ENCODE measurements at places on chromosomes 5 and 9. TPM values are rescaled to one million over a fixed set of nuclear protein-coding genes. Genes with fewer than 3 reads are reported as not detected.
A peak's percentile ranks its signal among the peaks of the same experiment; 100 is the strongest.

The IFNA2 gene
- not detected for total RNA-seq

DNA sequence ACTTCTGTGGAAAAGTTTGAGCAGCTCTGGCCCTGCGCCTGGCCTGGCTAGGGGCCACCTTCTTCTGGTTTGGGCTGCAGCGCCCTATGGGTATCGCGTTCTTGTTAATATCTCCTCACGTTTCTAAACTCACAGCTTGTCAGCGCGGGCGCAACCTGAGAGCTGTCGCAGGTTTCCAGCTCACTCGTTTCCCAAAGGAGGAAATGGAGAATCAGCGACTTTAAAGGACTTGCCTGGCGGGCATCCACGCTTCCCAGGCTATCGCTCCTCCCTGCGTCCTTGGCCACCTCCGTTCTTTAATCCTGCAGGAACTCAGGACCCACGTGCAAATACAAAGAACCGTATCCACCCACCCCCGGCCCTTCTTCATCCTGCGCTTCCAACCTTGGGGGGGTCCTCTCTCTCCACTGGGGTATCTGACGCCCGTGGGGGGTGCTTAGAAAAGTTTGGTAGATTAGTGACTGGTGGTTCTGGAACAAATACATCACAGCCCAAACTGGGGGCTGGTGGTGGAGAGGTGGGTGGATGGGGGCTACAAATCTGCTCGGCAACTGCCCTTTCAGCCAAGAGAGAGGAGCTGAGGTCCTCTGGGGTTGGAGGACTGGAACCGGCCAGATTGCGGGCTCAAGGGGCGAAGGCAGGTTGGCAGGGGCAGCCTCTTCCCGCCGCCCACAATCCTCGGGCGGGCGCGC is 578 bp upstream of the PSAT1 start:
- DNase-seq: no peak

GRCh38 chr5:86806206-86806605 is 188.5 kb downstream of the COX7C start:
- peak; percentile 48 for DNase-seq

- DNase-seq: no peak
These were observed 13.1 kb downstream of the RNF44 start for GRCh38 chr5:176524138-176524537.

- no peak for DNase-seq
These were observed 33.9 kb downstream of the ZFR start for GRCh38 chr5:32410630-32411029.

The FAM151B gene
- 0.27 TPM for total RNA-seq

DNA sequence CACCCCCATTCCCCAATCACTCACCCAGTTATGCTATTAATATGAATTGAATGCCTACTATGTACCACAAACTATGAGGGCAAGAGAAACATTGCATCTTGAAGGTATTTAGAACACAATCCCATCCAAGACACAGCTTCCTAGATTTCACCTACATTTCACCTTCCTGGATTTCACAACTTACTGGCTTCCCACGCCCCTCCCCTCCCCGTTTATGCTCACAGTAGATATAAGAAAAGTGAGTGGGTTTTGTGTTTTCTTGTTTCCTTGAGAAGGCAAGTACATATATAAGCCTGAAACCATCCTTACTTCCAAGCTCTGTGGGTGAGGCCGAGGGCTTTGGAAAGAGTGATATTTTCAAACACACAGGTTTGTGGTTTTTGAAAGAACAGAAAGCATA is 465.0 kb downstream of the BNC2 start:
- DNase-seq: no peak

The PCSK5 gene
- 2.3 TPM for total RNA-seq

- DNase-seq: no peak
These were observed 127.9 kb downstream of the ADAMTS2 start for GRCh38 chr5:179217356-179217755.

GRCh38 chr5:140996060-140996459 is 29.8 kb downstream of the PCDHAC2 start:
- DNase-seq: no peak

The CENPK gene
- 35.3 TPM for total RNA-seq

The C5 gene
- total RNA-seq: 0.17 TPM

DNA sequence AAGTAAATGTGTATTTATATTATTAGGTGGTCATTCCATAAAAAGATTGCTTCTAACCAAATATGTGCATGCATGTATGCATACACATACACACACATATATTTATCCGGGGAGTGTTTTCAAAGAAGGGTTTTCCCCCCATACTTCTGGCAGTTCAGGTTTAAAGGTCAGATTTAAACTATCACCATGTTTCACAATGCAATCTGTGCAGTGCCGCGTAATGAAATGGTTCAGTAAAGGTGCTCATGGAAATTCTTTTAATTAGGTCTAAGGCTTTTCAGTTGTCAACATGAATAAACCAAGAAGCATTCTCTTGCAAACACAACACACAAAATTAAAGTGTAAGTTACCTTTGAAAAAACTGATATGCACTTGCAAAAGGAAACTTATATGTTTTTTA is 211.0 kb downstream of the CRB2 start:
- no peak for DNase-seq

- peak; percentile 60 for DNase-seq
These were observed 589.1 kb downstream of the MTRR start for GRCh38 chr5:8458038-8458383.

GRCh38 chr5:125579182-125579581 is 832.7 kb upstream of the ZNF608 start:
- no peak for DNase-seq

DNA sequence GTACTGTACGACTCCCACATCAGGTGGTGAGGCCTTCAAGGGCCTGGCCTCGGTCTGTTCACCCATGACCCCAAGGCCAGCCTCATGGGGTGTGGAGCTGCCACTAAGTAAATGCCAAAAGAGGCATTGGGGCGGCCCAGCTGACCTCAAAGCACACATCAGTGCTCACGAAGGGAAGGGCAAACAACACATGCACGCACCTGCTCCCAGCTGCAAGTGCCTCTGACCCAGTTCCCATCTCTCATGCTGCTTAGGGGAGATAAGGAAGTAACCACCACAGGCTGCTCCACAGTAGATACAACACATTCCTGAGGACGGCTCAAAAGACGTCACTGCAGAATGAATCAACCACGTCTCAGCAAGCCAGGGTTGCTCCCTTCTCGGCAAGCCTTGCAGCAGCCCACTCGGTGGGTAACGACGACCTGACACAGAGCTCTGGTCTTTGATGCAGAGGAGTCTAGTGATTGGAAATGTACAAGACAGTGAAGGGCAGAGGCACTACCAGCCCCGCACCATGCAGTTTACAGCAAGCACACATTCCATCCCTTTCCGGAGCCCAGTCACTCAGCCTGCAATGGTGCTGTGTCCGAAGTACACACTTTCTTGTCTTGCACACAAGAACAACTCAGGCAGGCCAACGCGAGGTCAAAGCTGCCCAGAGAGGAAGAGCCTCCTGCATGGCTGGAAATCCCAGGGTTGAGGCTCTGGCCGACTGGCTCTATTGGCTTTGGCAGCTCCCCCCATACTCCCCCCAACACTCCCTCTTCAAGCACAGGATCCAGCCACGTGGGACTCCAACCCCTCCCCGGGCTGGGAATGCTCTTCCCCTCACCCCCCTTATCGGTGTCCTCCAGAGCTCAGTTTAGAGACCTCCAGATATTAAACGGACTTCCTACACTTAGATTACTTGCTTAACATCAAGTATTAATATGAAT is 31.8 kb downstream of the FABP6 start:
- peak; percentile 53 for DNase-seq
